ENCODE measurements at places on chromosomes 2 and 18.

GRCh38 chr18:58241026-58241679 lies 197.1 kb downstream of the NEDD4L start:
- no peak for DNase-seq

DNA sequence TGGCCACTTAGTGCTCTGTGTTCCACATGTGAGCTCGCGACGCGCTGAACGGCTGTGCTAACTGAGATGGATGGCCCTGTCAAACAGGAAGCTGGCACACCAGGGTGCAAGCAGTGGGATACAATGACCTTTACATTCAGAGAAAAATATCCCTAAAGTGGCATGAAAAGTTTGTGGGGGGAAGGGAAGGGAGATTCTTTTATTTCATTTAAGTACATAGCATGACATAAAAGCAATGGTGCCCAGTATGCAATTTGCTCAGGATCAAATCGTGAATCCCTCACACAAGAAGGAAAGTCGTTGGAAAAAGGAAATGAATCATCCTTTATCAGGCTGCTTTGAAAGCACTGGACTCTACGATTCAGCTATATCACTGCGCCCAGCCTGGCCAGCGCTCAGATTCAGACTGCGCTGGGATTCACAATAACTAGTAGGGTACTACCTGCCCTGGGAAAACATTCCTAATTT lies 26.0 kb downstream of the SATB2 start:
- no peak for DNase-seq

DNA sequence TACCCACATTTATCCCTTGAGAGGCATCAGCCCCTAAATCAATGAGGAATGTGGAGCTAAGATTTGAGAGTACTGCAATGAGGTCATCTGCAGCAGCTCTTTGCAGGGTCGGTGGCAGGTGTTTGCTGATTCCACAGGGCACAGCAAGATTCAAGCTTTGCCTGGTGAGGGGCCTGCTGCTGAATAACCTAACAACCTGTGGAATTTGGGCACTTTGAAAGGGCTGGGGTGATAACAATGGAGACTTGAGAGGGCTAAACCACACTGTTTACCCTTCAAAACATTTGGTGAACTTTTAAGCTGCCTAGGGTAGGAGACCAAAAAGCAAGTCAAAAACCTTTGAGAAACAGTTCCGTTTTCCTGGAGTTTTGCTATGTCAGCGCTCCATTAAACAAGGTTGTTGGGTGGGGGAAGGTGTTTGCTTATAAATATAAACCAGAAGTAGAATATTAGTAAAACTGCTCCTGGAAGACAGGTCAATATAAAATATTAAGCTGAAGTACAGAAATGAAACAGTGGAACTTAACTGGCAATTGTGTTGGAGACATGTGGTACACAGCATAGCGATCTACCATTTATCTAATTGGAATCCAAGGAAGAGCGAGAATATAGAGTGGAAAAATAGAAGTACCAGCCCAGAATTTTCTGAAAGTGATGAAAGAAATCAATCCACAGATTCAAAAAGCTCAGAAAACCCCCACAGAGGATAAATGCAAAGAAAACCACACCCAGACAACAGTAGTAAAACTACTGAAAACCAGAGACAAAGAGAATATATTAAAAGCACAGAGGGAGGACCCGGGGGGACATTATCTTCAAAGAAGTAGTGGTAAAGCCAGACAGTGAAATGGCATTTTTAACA lies 15.7 kb downstream of the COPS8 start:
- no peak for DNase-seq

DNA sequence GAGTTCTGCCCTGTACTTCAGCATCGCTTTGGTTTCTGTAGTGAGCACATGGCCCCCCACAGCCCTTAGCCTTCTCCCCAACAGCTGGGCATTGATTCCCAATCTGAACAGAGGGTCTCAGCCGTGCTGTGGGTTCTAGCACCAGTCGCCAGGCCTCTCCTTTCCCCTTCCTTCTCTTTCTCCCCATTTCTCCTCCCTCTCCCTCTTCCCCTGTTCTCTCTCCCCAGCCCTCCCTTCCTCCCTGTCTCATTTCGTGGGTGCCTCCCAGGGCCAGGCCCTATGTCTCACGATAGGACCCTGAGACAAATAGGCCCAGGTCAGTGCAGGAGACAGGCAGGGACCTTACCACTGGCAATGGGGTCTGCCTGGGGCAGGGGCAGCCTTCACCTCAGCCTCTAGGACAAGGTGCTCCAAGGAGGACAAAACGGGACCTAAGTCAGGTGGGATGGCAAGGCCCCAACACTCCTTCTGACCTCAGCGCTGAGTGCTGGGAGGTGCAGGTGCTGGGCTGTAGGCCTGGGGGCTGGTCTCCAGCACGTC lies 143.4 kb upstream of the GPC1 start:
- DNase-seq, result no peak

DNA sequence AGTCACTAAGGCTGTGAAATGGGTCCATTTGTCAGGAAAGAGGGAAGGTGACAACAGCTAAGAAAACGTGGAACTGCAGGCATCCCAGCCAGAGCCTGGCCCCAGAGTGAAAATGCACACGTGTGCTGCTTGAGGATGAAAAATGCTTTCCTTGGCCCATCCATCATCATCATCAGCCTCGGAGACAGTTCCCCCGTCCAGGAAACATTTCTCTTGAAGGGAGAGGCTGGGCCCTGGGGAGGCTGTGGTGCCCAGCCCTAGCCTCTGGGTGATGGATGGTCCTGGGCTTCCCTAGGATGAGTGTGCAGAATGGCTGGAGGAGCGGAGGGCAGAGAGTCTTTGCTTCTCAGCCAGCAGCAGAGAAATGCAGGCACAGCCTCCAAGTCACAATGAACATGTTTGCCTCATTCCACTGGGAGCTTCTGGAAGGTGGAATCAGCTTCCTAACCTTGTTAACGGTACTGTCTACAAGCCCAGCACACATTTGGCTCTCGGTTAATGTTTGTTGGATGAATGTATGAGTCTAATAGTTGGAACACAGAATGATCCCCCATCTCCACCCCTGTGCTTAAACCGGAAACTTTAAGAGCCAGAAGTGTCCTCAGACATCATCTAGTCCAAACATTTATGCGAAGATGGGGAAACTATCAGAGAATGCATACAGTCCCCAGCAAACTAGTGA lies 164.0 kb downstream of the RDH14 start:
- no peak for DNase-seq

GRCh38 chr2:33395655-33396249 lies 80.7 kb upstream of the RASGRP3 start:
- DNase-seq, result no peak

DNA sequence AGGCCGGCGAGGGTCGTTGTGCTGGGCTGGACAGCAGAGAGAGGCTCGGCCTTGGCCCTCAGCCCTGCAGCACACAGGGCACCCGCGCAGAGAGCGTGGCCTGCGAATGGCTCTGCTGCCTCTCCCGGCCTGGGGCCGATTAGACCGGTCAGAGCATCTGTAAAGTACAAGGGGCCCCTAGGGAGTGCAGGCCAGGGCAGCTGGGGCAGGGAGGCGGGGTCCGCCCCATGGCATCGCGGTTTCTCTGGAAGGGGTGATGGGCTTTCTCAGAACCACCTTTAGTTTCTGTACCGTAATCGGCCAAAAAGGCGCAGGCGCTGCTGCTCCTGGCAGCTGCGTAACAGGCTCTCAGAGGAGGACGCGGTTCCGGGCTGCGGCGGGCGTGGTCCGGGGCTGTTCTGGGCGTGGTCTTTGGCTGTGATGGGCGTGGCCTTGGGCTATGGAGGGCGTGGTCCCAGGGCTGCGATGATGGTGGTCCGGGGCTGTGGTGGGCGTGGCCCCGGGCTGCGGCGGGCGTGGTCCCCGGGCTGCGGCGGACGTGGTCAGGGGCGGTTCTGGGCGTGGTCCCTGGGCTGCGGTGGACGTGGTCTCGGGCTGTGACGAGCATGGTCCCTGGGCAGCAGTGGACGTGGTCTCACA lies 1.5 kb upstream of the GPR148 start:
- DNase-seq, result peak; percentile 80

DNA sequence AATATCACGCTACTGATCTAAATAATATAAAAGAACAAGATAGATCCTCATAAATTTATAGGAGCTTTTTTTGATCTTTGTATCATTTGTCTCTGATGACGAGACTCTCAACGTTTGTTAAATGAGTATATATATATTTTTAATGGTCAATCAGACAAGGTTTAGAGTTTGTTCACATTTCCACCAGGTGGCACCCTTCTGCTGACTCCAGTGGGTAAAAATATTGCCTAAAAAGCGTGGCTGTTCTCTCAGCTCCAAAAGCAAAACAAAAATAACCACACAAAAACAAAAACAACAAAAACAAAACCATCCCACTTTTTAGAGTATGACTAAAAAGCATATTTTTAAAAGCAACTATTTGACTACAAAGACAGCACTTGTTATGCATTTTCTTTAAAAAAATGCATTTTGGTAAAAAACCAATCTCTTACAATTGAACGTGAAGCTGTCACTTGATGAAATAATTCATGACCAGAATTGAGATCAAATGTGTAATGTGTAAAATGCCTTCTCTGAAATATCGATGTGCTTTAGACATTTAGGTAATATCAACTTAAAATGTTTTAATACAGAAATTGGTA lies 723.2 kb downstream of the DPP10 start:
- DNase-seq, result no peak

GRCh38 chr18:183769-184168 lies 25.4 kb downstream of the USP14 start:
- peak; percentile 23 for DNase-seq

DNA sequence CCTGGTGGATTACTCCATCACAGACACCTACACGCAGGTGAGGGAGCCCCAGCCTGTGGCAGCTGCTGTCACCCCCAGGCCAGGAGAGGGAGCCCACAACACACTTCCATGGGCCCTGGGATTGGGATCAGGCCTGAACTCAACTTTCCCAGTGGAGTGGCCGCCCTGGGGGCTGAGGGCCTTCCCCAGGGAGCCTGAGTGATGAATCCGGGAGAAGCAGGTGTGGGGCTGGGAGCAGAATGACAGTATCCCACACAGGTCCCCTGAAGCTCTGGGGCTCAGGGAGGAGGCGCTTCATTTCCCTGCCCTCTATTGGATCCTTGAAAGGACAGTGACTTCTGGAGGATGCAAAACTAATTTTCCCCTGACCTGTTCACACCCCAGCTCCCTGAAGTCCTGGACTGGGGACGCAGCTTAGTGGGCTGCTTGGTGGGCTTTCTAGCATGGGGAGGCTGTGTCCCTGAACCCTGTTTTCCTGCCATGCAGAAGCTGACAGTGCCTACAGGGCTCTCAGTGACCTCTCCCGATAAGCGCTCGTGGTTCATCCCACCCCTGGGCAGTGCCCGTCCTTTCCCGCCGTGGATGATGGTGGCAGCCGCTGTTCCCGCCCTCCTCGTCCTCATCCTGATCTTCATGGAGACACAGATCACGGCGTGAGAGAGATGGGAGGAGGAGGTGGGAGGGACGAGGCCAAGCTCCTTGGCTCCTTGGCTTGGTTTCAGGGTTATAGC lies 11.0 kb downstream of the SLC4A3 start:
- no peak for DNase-seq

GRCh38 chr2:174820361-174820760 lies 56.1 kb upstream of the CHRNA1 start:
- no peak for DNase-seq

- DNase-seq, result no peak
Measured at GRCh38 chr2:194883711-194884110, 773.3 kb upstream of the SLC39A10 start.

- DNase-seq, result no peak
Measured at GRCh38 chr2:4551691-4552474, 848.5 kb downstream of the DCDC2C start.

DNA sequence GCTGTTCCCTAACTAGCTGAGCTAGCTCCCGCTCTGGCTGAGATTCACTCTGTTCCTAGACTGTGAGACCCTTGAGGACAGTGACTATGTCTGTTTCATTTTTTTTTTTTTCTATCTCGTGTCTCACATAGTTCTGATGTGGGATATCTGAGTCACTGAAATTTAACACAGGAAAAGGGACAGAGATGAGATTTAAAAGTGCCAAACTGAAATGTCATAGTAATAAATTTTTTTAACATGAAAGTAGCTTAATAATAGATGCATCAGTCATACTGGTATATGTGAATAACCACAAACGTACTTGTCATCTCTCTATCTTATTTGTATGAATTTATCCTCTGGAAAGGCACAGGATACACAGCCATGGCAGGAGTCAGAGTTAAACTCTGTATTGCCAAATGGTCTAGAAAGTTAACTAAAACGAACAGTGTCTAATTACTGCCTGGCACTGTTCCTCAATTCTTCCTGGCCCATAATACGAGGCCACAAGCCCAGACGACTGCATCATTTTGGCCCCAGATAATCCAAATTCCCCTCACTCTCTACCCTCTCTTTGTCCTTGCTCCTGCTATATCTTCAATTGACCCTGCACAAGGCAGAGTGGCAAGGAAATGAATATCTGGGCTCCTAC lies 87.5 kb downstream of the SATB2 start:
- no peak for DNase-seq

- no peak for DNase-seq
Measured at GRCh38 chr2:100924520-100925451, 77.3 kb upstream of the RPL31 start.

DNA sequence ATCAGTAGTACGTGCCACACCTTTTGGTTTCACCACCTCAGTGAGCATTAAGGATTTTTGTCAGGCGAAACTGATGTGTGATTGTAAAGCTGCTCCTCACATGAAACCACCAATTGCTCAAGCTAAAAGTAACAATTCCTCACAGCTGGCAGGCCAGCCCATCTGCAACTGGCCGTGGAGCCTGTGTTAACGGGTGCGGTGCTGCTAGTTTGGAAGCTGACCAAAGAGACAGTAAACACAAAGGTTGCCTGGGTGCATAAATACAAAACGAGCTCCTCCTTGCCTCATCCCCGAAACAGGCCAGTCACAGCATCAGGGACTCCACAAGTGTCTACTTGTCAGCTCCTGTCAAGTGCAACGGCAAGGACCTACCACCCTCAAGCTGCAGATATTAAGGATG lies 32.0 kb downstream of the LGALSL start:
- DNase-seq, result no peak

GRCh38 chr2:108444941-108445840 lies 3.8 kb upstream of the GCC2 start:
- peak; percentile 18 for DNase-seq

DNA sequence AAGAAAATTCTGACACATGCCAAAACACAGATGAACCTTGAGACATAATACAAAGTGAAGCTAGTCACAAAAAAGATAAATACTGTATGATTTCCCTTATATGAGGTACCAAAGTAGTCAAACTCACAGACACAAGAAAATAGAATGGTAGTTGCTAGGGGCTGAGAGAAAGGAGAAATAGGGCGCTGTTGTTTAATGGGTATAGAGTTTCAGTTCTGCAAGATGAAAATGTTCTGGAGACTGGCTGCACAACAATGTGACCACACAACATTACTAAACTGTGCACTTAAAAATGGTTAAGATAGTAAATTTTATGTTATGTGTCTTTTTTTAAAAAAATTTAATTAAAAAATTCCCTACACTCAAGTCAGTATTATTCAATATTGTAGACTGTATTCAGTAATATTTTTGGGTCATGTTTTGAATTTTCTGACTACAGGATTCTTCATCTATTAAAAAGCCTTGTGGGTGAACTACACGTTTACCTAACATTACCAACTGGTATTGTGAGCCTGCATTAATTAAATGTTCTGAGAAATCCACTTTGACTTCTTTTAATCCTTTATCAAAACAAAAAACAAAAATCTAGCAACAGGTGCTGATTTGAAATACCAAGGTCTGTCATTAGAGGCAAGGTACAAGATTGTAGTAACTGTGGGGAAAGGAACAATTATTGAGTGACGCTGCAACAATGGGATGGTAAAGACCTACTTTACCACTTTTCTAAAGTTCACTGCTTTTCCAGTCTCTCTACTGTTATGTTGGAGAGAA lies 140.8 kb upstream of the ZFP36L2 start:
- DNase-seq, result no peak

- DNase-seq, result no peak
Measured at GRCh38 chr2:61597300-61598289, 59.4 kb upstream of the XPO1 start.

- no peak for DNase-seq
Measured at GRCh38 chr2:134167015-134167414, 86.9 kb upstream of the MGAT5 start.

Measured in NCI-H526 treated with DMSO at 0.1 percent for 48 hours (cell line).